Hematopoietic multipotent progenitor cell treated with erythropoietin and hydrocortisone succinate and interleukin-3 and kit ligand, for 4 days (in vitro differentiated cells): ENCODE measurements at places on chromosomes 11 and 22.

- no peak for DNase-seq
Measured at GRCh38 chr22:35605851-35606481, 11.2 kb downstream of the MB start.

GRCh38 chr11:108985236-108985944 is 320.5 kb downstream of the DDX10 start:
- no peak for DNase-seq

- no peak for DNase-seq
Measured at GRCh38 chr22:20642668-20643179, 131.2 kb upstream of the SERPIND1 start.

DNA sequence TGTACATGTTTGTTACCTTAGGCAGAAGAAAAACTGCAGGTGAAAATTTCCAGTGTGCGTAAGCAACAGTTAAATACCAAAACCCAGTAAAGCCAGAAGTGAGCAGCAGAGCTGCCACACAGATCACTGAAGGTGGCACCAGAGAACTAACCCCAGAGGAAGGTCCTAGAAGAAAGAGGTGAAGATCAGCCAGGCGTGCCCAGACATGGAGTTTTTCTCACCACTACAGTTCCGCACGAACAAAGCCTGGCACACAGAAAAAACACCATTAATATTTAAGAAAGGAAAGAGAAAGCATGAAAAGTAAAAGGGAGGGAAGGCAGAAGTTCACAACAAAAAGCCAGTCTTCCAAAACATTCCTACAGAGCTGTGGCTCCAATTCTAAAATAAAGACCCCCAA is 60.7 kb downstream of the STK33 start:
- DNase-seq, result no peak

- DNase-seq, result no peak
Measured at GRCh38 chr11:12003336-12003735, 5.1 kb downstream of the DKK3 start.

GRCh38 chr11:93221539-93221938 is 23.7 kb upstream of the SLC36A4 start:
- no peak for DNase-seq

DNA sequence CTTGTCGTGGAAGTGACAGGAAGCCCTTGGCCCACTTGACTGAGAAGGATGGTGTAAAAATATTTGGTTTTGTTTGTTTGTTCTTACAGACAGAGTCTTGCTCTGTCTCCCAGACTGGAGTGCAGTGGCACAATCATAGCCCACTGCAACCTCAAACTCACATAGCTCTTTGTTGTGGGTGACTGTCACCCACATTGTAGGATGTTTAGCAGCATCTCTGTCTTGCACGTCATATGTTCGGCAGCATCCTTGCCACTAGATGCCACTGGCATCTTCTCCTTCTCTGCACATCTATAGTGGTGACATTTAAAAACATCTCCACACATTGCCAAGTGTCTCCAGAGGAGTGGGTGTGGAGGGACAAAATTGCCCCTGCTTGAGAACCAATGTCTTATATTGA is 56.8 kb downstream of the PRR5L start:
- no peak for DNase-seq
